ENCODE measurements at places on chromosomes 1 and 21.

- DNase-seq: no peak
These were observed 26.5 kb downstream of the OSBPL9 start for GRCh38 chr1:51643362-51643761.

- DNase-seq: no peak
These were observed 54.6 kb upstream of the BOLA1 start for GRCh38 chr1:149844650-149845255.

GRCh38 chr1:99784143-99784542 is 17.7 kb upstream of the FRRS1 start:
- no peak for DNase-seq

DNA sequence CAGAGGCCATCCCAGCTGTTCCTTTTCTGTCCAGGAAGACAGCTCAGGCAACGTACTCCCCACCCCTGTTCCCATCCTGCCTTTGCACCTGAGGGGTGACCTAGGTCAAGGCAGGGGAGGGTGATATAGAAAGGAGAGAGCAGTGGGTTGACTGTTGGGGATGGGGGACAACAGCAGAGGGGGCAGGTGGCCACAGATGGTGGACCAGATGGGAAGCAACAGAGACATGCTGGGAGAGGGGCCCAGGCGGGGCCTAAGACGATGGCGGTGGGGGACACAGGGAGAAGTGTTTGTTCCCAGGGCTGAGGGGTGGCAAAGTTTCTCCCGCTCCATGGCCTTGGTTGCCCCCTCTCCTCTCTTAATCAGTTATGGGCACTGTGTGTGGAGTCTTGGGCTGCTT is 6.3 kb downstream of the CELSR2 start:
- DNase-seq: no peak

DNA sequence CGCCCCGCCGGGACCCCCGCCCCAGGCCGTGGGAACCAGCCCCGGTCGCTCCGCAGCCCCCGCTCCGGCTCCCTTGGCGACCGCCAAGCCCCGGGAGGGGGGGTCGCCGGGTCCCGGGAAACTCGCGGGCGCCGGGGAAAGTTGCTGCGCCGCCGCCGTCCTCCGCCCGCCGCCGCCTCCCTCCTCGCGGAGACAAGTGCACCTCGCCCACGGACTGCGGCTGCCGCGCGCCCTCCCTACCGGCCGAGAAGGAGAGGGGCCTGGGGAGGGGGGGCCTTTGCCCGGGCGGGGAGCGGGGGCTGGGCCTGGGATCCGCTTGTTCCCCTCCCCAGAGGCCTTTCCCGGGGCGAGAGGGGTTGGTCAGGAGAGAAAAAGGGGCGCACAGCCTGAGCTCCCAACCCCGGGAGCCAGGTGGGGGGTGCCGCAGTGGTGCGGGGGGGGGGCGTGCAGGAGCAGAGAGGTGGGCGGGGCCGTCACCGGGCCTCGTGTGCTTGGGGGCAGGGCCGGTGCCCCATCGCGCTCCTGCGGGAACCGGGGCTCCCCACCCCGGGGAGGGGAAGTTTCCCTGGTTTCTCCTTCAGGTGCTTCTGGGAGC is 592 bp downstream of the AGRN start:
- no peak for DNase-seq

GRCh38 chr1:119805746-119806145 is 5.5 kb downstream of the REG4 start:
- DNase-seq: no peak

Measured in GM12892 (cell line).